ENCODE measurements at places on chromosomes 5 and 9.
A peak's percentile ranks its signal among the peaks of the same experiment; 100 is the strongest.

GRCh38 chr9:70488793-70489105 lies 74.3 kb upstream of the KLF9 start:
- no peak for DNase-seq

DNA sequence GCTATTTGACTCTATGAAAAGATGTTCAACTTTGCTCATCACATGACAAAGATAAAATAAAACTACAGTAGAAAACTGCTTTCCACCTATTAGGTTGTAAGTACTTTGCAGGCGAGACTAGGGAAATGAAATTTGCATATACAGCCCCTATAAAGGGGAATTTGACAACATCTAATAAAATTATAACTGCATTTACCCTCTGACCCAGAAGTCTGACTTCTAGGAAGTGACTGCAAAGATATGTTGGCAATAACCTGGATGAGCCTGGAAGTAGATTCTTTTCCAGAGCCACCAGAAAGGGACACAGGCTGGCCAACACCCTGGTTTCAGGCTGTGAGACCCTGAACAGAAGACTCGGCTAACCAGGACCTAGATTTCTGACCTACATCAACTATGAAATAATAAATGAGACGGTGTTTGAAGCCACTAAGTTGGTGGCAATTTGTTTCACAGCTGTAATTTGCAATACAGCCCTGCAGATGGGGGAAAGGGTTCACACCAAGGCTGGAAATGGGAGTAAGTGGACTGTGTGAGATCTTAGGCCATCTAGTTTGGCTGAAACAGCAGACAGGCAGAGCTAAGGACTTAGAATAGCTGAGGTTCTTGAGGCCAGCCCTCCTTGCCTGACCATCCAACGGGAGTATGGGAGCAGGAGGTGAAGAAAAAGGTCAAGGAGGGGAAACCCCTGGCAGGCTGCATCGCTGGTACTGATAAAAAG lies 106.6 kb downstream of the SIL1 start:
- DNase-seq = no peak

- no peak for DNase-seq
These were observed 74.9 kb downstream of the FANCC start for GRCh38 chr9:95242613-95243012.

DNA sequence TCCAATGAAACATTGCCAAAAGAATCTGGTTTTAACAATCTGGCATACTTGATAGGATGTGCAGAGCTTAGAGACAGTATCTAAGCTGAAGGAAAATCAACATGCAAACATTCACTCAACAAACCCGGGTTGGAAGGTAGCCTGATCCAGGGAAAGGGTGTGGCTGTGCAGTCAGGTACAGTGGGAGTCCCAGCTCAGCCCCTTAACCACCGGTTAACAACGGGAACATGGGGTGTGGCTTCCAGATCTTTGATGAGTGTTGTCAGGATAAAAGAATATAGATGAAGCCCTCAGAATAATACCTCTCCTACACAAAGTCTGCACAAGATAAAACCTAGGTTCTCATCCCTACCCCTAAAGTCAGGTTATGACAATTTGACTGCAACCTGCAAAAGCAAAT lies 127.3 kb downstream of the CDK5RAP2 start:
- DNase-seq = no peak

DNA sequence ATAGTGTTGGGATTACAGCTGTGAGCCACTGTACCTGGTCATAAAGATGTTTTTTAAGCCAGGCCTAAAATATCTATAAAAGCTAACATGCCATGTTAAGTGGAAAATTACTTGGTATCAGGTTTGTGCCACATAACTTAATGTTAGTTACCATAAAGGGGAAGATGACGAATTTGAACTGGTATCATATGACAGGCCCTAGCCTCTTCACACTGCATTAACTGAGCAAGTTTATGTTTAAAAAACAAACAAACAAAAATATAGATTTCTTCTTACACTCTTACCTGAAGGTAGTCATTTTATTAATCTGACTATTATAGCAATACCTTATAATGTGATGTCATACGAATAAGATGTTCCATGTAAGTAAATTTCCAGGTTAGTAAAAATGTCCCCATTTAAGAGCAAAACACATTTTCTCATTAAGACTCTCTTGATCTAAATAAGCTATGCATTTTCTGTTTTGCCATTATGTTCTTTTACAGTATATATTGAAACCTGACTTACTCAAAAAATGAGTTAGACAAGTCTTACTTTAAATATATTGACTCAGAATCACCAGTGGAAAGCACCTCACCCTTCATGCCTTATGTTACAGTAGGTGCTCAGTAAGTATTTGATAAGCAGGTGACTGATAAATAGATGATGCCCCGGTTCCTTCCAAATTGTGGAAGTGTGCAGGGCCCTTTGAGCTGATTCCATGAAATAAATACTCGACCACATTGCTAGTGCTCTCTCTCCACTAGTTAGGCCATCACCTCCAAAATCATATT lies 125.4 kb downstream of the CDC42SE2 start:
- DNase-seq = no peak

GRCh38 chr5:39063037-39063436 lies 11.2 kb downstream of the RICTOR start:
- DNase-seq = no peak

GRCh38 chr9:5052838-5053237 lies 67.8 kb downstream of the JAK2 start:
- DNase-seq = no peak

- no peak for DNase-seq
These were observed 7.9 kb downstream of the NRARP start for GRCh38 chr9:137294091-137294680.

DNA sequence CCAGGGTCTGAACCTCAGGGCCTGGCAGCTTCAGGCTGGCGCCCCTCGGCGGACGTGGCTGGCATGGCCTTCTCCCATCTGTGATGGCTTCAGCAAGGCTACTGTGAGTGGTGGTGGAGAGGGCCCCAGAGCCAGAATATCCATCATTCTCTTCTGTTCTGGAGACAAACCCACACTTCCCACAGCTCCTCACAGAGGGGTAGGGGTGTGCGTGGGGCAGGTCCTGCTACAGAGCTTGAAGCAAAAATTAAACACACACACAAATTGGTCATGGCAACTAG lies 9.6 kb downstream of the GPX3 start:
- no peak for DNase-seq

GRCh38 chr5:112883192-112883591 lies 22.1 kb downstream of the SRP19 start:
- no peak for DNase-seq

DNA sequence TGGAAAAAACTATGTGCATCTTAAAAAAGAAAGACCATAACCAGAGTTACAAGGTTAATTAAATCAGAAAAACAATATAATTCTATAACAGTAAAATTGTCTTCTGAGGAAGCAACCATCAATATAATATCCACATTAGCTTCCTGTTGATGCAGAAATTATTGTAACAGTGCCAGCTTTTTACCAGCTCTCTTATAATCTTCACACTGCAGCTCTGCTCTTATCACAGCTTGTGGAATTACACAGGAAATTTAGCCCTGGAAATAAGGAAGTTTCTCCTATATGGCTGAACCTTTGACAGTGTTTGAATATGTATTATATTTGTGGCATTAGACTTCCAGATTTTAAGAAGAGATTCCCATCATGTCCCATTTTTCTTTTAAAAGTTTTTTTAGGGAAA lies 49.1 kb upstream of the TEK start:
- no peak for DNase-seq

GRCh38 chr5:95284572-95285408 lies at the start of gene MCTP1:
MCTP1 (minus strand) TSS chr5:95285094.
- peak; percentile 12 for DNase-seq

- DNase-seq = no peak
These were observed 60.7 kb upstream of the SYNPO start for GRCh38 chr5:150579462-150580400.

- DNase-seq = peak; percentile 32
These were observed 99.5 kb upstream of the LMX1B start for GRCh38 chr9:126514037-126514821.

GRCh38 chr9:37201581-37201980 lies 81.2 kb downstream of the ZCCHC7 start:
- DNase-seq = no peak

GRCh38 chr9:3569529-3569928 lies 43.7 kb upstream of the RFX3 start:
- DNase-seq = no peak

DNA sequence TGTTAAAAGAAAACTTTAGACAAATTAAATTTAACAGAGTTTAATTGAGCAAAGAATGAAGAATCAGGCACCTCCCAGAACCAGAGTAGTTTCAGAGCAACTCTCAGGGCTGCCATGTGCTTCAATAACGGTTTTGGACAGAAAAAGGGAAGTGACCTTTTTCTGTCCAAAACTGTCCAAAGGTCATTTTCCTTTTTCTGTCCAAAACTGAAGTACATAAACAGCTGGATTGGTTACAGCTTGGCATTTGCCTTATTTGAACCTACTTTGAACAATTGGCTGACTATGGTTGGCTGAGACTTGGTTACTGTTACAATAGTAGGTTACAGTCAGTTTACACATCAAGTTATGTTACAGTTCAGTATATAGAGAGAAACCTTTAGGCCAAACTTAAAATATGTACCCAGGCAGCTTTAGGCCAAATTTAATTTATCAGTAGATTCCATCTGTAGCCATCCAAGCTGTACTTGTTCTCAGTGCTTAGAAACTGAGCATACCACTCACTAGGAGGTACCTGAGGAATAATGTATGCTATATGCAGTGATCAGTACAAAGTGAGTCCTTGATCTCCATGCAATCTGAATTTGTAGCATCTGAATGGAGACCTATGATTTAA lies 44.0 kb downstream of the C9orf85 start:
- no peak for DNase-seq

DNA sequence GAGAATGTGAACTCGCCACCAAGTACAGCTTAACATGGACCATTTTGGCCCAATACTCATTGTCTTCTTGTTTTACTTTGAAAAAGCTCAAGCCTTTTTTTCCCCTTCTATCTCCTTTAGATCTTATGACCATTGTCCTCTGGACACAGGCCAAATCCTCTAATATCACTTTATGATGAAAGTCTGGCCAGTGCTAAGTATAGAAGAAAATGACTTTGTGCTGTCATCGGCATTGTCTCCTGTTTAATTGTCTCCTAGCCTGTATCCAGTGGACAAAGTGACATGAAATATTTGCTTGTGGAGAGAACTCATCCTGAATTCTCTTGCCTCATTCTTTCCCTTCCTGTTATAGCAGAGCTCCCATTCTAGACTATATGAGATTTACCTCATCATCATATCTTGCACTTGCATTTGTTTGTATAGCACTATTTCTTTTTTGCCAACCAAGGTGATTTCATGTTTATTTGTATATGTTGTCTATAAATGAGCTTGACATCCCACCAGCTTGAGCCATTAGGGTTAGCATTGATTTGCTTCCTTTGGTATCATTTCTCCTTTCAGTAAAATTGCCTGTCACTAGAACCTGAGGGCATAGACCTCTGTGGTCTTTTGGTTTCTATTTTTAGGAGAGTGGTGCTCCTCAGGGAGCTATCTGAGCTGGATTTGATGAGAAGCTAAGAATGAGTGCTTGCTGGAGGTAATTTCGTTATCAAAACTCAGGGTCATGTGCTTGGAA lies 18.8 kb upstream of the TNFAIP8 start:
- DNase-seq = no peak

GRCh38 chr9:95556521-95556920 lies 39.8 kb upstream of the PTCH1 start:
- no peak for DNase-seq

DNA sequence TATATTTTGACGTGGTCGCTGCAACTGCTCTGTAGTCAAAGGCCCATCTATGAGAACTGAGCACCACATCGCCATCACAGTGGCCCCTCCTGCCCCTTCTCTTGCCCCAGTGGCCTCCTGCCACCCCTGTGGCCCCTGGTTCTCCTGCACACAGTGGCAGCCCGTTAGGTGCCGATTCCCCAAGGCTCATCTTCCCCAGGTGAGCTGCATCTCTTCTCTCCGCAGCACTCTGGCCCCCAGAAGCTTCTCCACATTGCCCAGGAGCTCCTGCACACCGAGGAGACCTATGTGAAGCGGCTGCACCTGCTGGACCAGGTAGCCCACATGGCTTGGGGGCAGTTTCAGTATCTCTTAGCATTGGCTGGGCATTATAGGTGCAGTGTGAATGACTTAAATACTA lies 55.4 kb downstream of the FGD3 start:
- no peak for DNase-seq

GRCh38 chr5:107325866-107326265 lies 344.9 kb downstream of the EFNA5 start:
- DNase-seq = no peak

DNA sequence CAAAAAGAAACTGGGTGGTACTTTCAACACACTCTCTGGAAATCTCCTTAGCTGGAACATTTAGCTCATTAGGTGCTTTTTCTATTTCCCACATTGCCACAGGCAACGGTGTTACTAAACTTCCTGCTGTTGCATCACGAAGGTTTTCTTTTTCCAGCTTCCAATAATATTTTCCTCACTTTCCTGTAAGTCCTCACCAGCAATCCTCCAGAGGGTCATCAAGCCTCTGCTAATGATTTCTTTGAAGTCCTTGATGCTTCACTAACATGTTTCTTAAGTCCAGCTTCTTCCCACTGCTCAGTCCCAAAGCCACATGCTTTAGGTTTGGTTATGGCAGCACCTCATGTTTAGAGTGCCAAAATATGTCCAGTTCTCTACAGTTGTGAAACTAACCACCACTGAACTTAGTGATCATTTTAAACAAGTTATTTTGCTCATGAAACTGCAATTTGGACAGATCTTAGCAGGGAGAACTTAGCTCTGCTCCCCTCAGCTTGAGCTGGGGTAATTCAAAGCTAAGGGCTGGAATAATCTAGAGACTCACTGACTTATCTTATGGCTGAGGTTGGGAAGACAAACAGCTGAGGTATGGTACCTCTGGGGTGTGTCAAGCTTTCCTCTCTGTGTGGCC lies 39.9 kb upstream of the RETREG1 start:
- DNase-seq = no peak

GRCh38 chr9:126166291-126166690 lies 160.3 kb upstream of the MVB12B start:
- no peak for DNase-seq

DNA sequence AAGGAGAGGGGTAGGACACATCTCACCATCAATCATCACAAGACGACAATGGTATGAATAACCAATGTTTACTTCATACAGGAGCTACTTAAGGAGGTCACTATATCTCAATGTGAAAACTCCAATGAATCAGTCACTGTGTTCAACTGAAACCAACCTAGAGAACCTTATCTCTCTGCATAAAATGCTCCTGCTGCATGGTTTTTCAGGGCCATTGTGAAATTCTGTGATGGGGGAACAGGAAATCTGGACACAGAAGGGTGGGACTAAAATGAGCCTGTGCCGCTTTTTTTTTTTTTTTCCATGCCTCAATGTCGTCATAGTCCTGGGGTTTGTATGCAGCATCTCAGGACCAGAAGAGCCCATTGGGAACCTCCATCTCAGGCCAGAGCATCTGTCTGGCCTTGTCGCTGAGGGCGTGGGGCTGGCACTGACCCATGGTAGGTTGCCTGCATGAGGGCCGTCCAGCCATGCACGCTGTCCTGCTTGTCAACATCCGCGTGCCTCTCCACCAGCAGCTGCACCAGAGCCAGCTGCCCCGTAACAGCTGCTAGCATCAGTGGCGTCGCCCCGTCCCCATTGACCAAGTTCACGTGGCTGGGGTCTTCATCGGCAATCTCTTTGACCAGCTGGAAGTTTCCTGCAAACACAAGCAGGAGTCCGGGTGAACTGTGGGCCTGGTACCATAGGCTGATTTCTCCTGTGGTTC lies 12.7 kb downstream of the ANKS6 start:
- DNase-seq = no peak

GRCh38 chr5:174084691-174085154 lies 39.2 kb downstream of the NSG2 start:
- DNase-seq = no peak

Measured in DMS79 treated with DMSO at 0.1 percent for 48 hours (cell line).